Activated T-cell treated with anti-CD3 and anti-CD28 coated beads, Interleukin-2, amount 50 U/mL, for 4 hours (primary cell): ENCODE measurements at places on chromosomes 3 and 15.
A peak's percentile ranks its signal among the peaks of the same experiment; 100 is the strongest.

- no peak for DNase-seq
Measured at GRCh38 chr3:148381051-148381450, 316.7 kb upstream of the AGTR1 start.

GRCh38 chr3:185930393-185931107 is 7.3 kb downstream of the TRA2B start:
- no peak for DNase-seq

- DNase-seq: no peak
Measured at GRCh38 chr3:140470211-140470610, 207.7 kb upstream of the TRIM42 start.

GRCh38 chr3:127730666-127731295 is 58.0 kb downstream of the ABTB1 start:
- no peak for DNase-seq

- DNase-seq: no peak
Measured at GRCh38 chr3:123341871-123342630, 106.8 kb downstream of the ADCY5 start.

DNA sequence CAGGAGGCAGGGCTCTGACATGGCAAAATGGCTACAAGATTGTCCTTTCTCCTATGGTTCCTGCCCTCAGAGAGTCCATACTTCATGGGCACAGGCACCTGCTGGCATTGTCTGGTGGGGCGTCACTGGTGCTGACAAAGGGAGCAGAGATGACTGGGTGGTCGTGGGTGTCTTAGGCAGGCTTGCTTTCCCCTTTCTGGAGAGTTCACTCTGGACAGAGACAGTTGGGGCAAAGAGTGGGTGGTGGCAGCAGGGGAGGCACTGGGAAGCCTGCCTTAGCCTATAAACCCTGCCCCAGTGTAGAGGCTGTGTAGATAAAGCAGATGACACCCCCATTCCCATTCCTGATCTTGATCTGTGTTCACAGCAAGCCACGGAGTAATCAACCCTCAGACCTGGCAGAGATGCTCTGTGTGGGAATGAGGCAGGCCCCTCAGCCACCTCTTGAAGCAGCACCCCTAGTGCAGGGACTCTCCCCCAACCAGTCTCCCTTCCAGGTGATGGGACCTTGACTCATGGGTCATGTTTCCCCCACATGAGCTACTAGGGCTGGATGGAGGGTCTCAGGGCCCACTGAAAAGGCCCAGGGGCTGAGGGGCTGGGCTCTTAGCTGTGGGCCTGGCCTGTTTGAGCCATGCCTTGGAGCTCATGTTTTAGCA is 20.7 kb upstream of the DOCK3 start:
- no peak for DNase-seq

DNA sequence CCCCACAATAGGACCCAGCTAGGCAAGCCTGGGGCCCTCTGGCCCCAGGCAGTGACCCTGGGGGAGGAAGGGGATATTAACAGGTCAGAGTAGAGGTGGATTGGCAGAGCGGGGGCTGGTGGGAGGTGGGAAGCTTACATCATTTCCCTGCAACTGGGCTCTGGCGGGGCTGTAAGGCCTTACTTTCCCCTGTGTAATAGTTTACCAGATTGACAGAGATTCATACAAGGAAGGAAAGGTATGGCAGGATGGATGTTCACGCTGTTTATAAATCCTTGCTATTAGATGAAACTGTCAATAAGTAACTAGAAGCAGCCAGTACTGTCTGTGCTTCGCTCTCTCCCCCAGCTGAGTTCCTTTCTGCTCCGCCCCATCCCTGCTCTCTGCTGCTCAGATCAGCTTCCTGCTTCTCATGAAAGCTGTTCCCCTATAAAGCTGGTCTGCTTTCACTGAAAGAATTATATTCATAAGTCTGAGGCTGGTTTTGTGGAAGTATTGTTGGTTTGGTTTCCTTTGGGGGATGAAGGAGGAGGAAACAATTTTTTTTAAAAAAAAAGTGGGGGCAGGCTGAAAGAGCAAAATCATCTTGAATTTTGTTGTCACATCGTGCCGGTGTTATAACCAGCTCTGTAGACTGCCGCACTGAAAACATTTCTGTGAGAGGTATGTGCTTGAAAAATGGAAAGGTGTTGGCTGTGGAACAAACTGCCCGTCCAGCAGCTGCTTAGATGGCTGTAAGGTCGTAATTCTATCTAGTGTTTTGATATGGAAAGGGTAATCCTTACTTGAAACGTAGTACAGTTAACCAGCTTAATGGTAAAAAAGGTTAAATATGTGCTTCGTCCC is 76.4 kb downstream of the BBX start:
- DNase-seq: peak; percentile 19

GRCh38 chr3:159432682-159433340 is 555.8 kb upstream of the IL12A start:
- no peak for DNase-seq

- DNase-seq: no peak
Measured at GRCh38 chr3:146550743-146551510, 6.5 kb upstream of the PLSCR1 start.

- DNase-seq: no peak
Measured at GRCh38 chr3:26622621-26623418, at the start of gene LRRC3B. LRRC3B (plus strand) TSS chr3:26622772; CDS start chr3:26709673, 86,901 bp downstream.

DNA sequence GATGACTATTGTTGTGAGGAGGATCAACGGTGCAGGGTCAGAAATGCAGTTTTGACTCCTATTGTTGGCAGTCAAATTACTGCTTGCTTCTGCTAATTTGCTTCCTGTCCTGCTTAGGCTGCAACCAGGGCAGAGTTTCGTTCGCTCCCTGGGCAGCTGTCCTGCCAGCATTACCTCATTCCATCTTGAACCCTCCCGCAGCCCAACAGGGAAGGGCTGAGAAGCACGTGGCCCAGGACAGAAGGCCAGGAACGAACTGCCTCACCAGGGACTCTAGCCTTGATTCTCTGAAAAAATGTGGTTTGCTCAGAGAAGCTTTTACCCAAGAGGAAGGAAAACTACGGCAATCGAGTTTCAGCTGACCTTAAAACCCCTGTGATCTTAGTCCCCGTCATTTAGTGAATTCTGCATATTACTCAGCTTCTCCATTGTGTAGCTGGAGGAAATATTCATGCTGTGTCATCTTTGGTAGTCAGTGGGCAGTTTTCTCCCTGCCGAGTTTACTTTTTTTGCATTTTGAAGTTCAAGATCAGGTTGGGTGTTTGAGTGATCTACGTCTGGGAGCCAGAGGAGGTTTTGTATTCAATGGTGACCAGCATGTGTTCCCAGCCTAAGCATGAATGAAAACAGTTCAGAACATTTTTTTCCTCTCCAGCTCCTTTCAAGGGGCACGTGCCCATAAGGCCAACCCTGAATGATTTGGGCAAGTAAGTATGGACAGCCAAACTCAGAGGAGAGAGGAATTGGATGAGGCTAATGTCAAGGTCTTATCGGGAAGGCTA is 23.0 kb downstream of the TLNRD1 start:
- no peak for DNase-seq

DNA sequence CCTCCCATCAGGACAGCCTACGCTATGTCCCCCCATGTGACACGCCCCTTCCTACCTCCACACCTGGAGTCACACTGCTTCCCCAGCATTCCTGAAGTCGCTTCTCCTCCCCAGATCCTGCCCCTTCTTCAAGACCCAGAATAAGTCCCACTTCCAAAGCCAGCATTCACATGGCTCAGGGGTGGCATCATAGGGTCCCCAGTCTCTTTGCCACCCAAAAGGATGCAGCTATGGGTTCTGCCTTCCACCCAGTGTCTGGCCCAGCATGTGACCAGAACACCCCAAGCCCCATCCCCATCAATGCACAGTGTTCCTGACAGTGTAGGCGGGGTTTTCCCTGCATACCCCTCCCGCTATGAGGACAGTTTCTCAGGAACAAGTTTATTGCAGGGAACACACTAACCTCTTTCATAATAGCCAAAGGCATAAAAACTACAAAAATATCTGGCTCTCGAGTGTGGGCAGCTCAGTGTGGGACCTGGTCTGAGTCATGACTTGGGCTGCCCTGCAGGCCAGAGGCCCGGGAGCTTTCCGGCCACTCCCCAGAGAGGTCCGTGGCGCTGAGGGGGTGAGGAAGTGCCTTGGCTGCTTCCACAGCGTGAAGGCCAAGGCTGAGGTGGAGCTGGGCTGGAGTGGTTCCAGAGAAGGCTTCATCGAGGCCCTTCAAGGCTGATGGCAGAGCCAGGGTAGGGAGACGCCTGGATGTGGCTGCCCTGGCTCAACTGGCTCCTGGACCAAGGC is 5.8 kb downstream of the ISLR start:
- no peak for DNase-seq

DNA sequence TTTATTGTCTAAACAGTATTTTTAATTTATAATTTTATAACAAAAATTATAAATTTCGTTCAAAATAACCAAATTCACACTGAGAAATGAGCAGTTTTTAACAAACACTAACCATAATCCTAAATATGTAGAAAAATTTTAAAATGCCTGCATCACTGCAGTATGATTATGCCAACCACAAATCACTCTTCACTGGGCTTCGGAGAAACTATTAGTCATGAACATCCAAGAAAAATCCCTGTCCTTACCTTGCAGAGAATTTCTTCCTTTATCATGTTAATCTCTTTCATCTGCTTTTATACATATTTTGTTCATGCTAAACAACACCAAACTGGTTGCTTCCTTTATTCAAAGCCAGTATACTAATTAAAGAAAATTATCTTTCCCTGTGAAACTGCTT is 511.0 kb upstream of the ALCAM start:
- DNase-seq: no peak

- DNase-seq: no peak
Measured at GRCh38 chr15:34336991-34337556, 507 bp downstream of the SLC12A6 start.

DNA sequence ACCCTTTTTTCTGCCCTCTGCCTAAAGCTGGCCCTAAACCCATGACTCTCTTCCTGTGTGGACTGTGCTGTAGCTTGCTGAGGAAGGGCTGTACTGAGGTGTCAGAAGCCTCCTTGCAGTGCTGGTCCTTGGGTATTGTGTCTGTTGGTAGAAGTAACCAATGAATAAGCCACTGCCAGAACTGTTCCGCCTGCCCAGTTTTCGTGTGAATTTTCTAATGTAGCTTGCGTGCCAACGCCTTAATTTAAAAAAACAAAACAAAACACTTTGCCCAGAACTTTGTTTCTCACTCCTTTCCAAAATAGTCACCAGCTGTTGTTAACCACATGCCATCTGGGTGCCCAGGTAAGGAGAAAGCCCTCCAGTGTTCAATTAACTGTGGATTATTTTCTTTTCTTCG is 101.9 kb downstream of the KLHL25 start:
- peak; percentile 21 for DNase-seq

GRCh38 chr3:120418866-120419490 is 31.8 kb downstream of the FSTL1 start:
- no peak for DNase-seq

DNA sequence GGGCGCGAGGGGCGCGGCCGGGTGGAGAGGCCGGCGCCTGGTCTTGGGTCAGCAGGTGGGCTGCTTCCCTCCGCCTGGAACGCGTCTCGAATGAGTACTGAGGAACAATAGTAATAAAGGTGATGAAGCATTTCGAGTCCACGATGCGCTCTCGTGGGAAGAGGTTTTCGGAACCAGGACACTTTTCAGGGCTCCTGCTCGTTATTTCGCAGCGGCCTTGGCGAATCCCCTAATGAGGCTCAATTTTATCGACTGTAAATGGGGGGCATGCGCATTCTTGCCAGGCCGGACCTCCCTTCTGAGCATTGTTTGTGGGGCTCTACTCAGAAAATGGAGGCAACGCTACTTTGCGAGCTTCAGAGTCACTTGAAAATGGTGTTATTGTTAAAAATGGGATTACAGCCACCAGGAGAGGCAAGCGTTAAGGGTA is 1.2 kb downstream of the NR2C2 start:
- DNase-seq: no peak

DNA sequence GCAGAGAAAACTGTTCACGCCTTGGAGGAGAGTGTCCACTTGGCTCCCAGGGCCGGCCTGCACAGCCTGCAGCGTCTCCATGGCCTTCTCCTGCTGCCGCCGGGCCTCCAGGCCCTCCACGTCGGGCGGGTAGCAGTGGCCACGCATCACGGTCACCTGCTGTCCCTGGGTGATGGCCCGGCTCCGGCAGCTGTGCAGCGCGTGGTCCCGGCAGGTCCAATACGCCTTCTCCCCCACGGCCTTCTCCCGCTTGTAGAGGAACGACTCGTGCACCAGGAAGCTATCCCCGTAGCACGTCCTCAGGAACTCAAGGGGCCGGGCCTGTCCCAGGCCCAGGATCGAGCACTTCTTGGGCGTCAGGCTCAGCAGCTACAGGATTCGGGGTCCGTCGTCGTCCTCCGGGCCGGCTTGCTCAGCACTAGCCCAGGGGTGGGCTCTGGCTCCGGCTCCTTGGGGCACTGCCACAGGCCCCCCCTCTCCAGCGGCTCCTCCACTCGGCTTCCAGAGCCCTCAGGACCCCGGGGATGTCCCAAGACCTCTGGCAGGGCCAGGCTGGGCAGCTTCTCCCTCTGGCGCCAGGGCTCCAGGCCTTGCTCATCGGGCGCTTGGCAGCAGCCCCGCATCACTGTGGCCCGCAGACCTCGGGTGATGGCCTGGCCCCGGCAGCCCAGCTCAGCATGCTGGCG is 83.6 kb upstream of the FXR1 start:
- no peak for DNase-seq

DNA sequence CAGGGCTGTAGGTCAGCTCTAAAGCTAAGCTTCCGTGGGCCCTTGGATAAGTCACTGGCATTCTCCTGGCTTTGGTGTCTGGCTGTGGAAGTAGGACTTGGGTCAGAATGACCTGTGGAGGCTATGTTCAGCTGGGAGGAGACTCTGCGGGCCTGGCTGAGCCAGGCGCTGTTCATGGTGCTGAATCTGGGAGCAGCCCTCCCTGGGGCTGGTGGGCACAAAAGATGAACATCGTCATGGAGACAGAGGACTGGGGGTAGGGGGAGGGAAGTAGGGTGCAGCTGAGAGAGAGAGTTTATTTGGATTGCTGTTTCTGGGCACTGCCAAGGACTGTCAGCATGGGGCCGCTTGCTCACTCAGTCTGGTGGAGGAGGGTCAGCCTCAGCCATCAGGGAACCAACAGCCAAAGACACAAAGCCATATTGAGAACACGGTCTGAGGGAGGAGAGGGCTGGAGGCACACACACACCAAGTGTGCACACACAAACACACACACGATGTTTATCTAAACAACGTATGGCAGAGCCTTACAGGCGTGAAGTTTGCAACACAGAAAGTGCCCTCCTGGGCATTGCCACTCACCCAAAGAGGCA is 120.7 kb upstream of the LINGO1 start:
- no peak for DNase-seq

DNA sequence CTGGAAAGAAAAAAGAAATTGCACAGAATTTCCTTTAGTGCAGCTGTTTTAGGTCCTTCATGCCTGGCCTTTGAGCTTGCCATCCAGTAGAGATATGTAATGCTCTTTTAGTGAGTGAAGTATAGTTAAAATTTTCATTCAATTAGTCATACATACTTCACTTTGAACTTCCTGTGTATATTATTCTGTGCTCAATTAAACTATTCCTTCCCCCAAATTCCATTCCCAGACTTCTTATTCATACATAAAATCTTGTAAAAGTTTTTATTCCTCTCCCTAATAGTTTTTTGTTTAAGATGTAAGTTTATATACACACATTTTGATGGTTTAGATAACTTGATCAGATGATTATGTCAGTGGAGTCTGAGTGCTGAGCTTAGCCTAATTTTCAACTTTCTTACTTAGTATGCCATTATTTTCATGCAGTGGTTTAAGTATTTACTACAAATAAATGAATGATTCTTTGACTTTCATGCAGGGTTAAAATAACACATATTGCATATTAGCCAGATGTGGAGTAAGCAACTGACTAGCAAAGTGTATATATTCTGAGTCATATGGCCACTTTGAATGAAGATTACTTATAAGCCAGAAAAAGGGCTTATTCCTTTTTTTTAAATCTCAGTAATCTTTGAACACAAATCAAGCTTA is 42.5 kb upstream of the ABHD10 start:
- DNase-seq: no peak
